ENCODE measurements at places on chromosomes 4 and X.
A peak's percentile ranks its signal among the peaks of the same experiment; 100 is the strongest.

- peak; percentile 49 for DNase-seq
These were observed 28.5 kb downstream of the EGFL6 start for GRCh38 chrX:13597874-13598273.

DNA sequence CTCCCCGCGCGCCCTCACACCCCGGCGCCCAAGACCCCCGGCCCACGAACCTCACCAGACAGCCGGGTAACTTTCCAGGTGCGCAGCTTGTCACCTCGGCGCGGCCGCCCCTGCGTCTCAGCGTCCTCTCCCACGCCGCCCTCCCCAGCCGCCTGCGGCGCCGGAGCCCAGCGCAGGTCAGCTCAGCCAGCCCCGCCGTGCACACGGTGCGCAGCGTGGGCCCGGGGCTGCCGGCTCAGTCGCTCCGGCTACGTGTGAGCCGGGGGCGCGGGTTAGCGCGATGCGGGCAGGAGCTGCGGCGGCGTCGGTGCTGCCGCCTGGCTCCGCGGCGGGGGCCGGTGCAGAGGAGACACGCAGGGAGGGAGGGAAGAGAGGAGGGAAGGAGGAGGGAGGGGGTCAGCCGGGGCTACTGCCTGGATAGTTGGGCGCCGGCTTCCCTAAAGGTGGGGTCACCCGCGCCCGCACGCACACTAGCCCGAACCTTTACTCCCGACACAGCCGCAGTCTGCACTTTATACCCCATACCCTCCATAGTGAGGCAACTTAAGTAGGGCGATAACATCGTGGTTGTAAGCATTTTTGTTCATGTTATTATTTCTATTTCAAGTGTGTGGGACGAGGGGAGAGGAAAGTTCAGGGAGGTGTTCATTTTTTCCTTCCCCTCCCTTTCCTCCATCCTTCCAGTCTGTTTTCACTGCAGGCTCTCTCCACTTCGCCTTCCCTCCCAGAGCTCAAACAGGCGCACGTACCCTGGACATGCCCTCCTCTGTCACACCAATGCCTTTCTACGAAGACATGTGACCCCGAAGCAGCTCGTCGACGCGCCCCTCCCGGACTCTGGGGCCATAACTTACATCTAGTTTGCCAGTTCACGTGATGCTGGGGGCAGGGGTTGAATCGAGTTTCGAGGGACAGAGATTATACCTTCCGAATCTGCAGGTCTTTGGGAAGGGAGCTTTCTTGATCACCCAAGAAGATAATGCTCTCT is at the start of gene PRKG2:
Gene PRKG2 (minus strand): TSS at position 342 of the 988 bp plus-strand sequence. CDS start 10,175 bp downstream, outside the sequence.
- DNase-seq = peak; percentile 57

GRCh38 chr4:85496126-85496849 is 21.3 kb downstream of the ARHGAP24 start:
- no peak for DNase-seq

GRCh38 chrX:150032742-150033141 is 94.5 kb upstream of the EOLA2 start:
- no peak for DNase-seq

DNA sequence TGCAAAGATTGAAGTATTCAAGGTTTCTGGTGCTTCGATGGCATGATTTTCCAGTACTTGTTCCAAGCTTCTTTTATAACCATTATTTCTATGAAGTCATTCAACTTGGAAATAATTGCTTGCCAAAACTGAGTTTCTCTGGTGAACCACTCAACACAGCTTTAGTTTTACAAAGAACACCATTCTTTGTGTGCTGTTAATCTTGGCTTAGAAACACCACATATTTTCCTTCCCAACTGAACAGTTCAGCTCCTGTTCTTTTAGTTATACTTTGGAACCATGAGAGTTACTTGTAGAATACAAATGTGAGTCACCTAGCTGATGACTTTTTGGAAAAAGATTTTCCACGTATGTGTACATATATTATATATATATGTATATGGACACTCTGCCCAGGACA is 32.7 kb downstream of the TMEM47 start:
- DNase-seq = no peak

GRCh38 chr4:23775694-23776093 is 114.2 kb downstream of the PPARGC1A start:
- DNase-seq = no peak

DNA sequence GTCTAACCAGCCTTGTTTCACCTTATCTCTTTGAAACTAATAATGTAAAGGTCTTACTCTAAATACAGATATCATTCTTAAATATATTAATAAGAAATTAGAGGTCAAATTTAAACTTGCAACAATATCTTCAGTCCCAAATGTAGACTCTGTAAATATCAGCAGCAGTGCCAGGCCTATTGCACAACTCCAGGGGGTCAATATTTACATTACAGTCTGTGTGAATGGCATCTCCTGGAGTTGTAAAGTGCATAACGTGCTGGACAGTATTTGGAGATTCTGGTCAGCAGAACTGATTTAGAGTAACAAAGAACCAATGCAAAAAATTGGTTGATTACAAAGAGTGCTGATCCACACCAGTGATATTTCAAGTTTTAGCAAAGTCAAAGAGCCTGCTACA is 1225.9 kb downstream of the PCDH19 start:
- no peak for DNase-seq

- DNase-seq = no peak
These were observed 179.7 kb upstream of the RASGEF1B start for GRCh38 chr4:81651243-81651899.

GRCh38 chr4:8180310-8181093 is 18.6 kb upstream of the SH3TC1 start:
- DNase-seq = no peak

GRCh38 chrX:7191681-7192110 is 43.7 kb upstream of the PUDP start:
- DNase-seq = no peak

DNA sequence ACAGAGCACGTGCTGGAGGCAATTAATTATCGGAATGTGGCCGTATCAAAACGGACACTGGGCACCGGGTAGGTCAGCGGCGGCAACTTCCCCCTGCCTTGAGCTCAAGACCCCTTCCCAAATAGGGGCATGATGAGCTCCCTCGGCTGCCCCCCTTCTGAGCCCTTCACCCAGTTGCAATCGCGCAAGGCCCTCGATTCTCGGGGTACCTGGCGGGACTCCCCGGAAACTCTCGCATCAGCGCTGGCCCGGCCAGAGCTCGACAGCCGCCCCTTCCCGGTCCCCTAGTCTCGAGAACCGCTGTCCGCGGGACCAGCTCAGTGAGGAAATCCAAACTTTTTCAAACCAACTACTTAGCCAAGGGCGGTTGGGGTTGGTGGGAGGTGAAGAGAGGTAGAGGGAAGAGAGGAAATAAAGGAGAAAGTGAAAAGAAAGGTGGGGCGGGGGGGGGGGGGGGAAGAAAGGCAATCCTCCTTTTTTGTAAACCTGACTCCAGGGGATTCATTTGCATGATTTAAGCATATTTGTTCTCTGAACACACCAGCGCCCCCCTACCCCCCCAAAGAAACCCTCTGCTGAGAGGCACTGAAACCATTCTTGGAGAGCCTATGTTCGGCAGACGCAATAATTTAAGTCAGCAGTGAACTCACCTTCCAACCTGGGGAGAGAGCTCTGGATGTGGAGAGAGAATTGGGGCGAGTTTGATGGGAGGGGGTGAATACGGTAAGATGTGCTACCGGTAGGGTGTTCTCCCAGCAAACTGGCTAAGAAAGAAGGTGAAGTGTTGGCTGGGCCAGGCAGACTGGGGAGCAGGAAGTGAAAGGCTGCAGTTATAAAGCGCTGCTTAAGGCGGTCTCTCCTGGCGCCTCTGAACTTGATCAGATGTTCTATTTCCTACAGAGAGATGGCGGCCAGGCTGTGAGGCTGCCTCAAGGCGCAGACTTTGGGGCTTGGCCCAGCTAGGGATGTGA is 2.0 kb upstream of the ZIC3 start:
- DNase-seq = no peak

GRCh38 chr4:143441678-143442077 is 71.8 kb upstream of the SMARCA5 start:
- no peak for DNase-seq

- no peak for DNase-seq
These were observed 8.2 kb downstream of the BMP2K start for GRCh38 chr4:78784236-78784865.

- no peak for DNase-seq
These were observed 99.0 kb downstream of the PHKA2 start for GRCh38 chrX:18884916-18885315.

DNA sequence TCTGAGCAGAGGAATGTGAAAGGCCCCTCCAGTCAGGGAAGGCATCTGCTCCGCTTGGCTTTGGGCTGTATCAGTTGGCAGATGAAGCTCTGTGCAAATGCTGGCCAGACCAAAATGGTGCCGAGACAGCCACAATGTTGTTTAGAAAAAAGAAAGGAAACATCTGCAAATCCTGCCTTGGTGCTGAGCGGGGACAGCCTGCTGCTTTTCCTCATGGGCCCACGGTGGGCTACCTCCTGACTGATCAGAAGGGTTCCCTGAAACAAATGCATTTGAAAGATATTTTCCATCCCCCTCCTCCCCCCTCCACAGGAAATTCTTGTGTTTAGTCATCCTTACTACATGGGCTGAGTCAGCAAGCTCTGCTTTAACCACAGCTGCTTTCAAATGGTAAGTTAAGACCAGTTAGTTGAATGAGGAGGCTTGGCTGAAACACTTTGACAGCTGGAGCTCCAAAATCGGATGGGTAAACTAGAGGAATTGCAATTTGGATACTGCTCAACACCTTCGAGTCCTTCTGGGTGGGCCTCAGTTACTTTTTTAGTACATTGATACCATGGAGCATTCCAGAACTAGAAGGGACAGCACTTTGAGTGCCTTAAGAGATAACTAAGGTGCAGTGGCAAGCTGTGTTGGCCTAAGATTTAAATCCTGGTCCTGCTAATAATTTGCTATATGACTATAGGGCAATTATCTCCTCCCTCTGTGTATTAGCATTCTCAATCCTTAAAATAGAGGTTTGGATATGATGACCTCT is 36.0 kb downstream of the PLAC1 start:
- DNase-seq = no peak

DNA sequence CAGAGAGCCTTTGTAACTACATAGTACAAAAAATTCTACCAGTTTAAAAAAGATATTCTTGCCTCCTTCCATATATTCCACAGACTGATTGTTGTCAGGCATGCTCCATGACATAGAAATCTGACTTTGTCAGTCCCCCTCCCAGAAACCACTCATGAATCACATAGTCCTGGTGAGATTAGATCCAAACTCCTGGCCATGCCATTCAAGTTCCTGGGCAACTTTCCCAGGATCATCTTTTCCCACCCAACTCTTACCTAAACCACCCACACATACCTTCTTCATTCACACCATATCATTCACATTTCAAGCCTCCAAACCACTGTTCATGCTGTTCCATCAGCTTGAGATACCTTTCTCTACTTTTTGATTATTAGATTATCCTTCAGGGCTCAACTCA is 46.4 kb downstream of the SLC16A2 start:
- no peak for DNase-seq

DNA sequence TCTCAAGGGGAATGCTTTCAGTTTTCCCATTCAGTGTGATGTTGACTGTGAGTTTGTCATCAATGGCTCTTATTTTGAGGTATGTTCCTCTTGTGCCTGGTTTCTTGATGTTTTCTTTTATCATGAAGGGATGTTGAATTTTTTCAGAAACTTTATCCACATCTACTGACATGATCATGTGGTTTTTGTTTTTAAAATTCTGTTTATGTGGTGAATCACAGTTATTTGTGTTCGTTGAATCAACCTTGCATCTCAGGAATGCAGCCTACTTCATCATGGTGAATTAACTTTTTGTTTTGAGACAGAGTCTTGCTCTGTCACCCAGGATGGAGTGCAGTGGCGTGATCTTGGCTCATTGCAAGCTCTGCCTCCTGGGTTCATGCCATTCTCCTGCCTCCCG is 263.1 kb upstream of the KLF3 start:
- DNase-seq = no peak

DNA sequence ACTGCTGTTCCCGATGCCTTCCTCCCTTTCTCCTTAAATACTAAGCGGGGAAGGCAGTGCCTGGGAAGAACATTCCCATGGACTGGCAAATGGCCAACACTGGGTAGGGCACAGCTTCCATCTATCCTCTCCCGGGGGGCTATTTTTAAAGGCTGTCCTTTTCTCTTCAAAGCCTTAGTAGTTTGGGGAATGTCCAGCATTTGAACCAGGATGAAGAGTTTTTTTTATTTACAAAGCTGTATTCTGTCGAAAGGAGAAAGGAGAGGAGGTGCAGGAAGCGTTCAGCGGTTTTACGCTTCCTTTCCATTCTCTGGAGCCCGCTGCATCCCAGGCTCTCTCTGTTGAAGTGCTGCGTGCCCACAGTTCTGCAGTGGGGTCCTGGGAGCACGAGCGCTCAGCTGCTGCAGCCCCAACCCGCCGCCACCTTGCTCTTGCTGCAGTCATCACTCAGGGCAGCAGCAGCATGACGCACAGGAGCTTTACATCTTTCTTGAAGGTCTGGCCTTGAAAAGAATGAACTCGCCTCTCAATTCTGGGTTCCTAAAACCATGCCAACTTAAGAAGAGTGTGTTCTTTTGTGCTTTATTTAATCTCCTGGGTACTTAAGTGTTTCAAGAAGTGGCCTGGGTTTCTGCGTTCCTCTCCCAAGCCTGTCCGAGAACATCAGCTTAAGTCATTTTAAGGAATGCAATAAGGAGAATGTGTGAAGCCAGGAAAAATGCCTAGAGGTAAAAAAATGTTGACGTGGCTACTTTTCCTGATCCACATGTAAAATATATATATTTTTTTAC is 427.2 kb downstream of the MAPK10 start:
- peak; percentile 69 for DNase-seq

DNA sequence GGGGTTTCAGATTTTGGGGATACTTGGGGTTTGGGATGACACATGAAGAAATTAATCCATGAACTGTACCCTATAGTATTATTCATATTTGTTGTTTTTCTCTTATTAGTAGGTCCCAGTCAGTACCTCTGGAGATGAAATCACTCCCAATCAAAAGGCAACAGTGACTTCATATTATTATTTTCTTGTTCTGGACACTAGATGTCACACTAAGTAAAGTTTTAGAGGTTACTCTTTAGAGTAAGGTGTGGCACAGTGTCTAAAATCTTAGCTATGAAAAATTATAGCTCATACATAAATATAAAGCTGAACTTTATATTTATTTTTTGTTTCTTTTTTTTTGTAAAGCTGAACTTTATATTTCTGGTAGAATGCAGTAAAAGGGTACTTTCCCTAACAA is 35.1 kb downstream of the FAM114A1 start:
- no peak for DNase-seq

- no peak for DNase-seq
These were observed 81.8 kb upstream of the TEX13A start for GRCh38 chrX:105302246-105302645.

DNA sequence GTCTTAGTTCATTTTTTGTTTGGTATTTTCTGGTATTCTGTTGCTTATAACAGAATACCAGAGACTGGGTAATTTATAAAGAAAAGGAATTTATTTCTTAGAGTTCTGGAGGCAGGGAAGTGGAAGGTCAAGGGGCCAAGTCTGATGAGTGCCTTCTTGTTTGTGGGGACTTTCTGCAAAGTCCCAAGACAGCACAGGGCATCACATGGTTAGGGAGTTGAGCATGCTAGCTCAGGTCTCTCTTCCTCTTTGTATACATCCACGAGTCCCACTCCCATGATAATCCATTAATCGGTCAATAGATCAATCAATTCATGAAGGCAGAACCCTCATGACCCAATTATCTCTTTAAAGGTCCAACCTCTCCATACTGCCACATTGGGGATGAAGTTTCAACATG is 31.1 kb downstream of the IL13RA1 start:
- no peak for DNase-seq

- no peak for DNase-seq
These were observed 18.6 kb upstream of the ARSJ start for GRCh38 chr4:113998079-113998478.

- DNase-seq = no peak
These were observed 15.0 kb downstream of the IDS start for GRCh38 chrX:149490100-149490499.

Data from left hindlimb (tissue), 1 donor.